ENCODE measurements at places on chromosomes 5 and 9. TPM values are rescaled to one million over a fixed set of nuclear protein-coding genes. Genes with fewer than 3 reads are reported as not detected.

The SHOC1 gene
- not detected for total RNA-seq

The ITK gene
- 200 TPM for total RNA-seq

The LCN1 gene
- total RNA-seq: not detected

- H3K4me1 ChIP-seq: no peaks in the 10 kb centered on the region
- no peak for DNase-seq
- H3K36me3 ChIP-seq: no peaks in the 10 kb centered on the region
- H3K27me3 ChIP-seq: no peaks in the 10 kb centered on the region
Observed at GRCh38 chr5:27568811-27569210, 530.4 kb upstream of the CDH9 start.

- peak; percentile 28 for DNase-seq
- no peak overlapping the region for H3K4me3 ChIP-seq
- peaks cover 25% of the 10 kb centered on the region for H3K36me3 ChIP-seq
Observed at GRCh38 chr5:179866241-179867078, 7.8 kb upstream of the MRNIP start.

GRCh38 chr5:40999142-40999541 lies 72.0 kb downstream of the MROH2B start:
- H3K36me3 ChIP-seq: no peaks in the 10 kb centered on the region
- DNase-seq: no peak
- peaks cover 3% of the 10 kb centered on the region for H3K27me3 ChIP-seq
- no peak overlapping the region for H3K4me3 ChIP-seq
- no peaks in the 10 kb centered on the region for H3K4me1 ChIP-seq

DNA sequence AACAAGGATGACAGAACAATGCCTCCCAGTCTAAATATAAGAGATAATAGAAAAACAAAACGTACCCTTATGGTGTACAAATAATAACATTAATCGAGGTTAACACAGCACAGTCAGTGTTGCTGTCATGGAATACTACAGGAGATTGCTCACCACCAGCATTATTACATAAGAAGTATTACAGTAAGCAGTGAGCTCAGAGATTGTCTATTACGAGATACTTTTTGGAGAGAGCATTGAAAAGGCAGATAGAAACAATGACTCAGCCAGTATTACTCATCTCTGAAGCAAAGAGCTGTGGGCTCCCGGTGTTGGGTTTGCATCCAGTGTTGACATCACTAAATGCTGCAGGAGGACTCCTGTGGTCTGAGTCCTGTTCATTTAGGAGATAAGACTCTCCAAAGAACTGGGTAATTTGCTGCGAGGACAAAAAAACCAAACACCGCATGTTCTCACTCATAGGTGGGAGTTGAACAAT lies 191.9 kb upstream of the SEMA6A start:
- no peak for DNase-seq
- no peaks in the 10 kb centered on the region for H3K27me3 ChIP-seq
- H3K4me1 ChIP-seq: no peaks in the 10 kb centered on the region
- no peak overlapping the region for H3K27ac ChIP-seq

The NR2F1 gene
- not detected for total RNA-seq

The CCDC107 gene
- total RNA-seq: 8.2 TPM

DNA sequence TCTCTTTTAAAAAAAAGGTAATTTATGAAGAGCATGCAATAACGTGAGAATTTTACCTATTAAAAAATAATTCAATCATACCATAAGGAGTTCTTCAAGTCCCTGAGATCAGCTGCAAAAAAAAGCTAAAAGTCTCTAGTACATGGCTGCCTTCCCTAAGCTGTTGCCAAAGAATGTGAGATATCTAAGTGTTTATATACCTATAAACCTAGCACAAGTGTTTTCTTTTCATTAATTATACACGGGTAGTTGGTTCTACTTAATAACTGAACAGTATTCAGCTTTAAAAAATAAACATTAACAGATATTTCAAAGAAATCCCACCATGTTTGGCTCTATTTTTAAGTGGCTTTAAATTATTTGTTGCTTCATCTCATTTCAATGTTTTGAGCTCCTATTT lies 25.9 kb downstream of the FNBP1 start:
- peaks cover 68% of the 10 kb centered on the region for H3K4me1 ChIP-seq
- H3K27me3 ChIP-seq: no peaks in the 10 kb centered on the region
- peaks cover 62% of the 10 kb centered on the region for H3K36me3 ChIP-seq
- H3K27ac ChIP-seq: peak overlapping the region; percentile 96
- peak overlapping the region; percentile 37 for H3K4me3 ChIP-seq

The CCNO gene
- total RNA-seq: 0.14 TPM

GRCh38 chr9:101229606-101230005 lies 155.2 kb downstream of the BAAT start:
- no peak overlapping the region for H3K4me3 ChIP-seq
- H3K36me3 ChIP-seq: no peaks in the 10 kb centered on the region
- H3K27me3 ChIP-seq: peaks cover 4% of the 10 kb centered on the region
- peaks cover 2% of the 10 kb centered on the region for H3K4me1 ChIP-seq
- H3K27ac ChIP-seq: no peak overlapping the region

GRCh38 chr9:36125062-36125855 lies 11.3 kb upstream of the GLIPR2 start:
- no peaks in the 10 kb centered on the region for H3K27me3 ChIP-seq
- DNase-seq: no peak
- peaks cover 24% of the 10 kb centered on the region for H3K4me1 ChIP-seq
- H3K36me3 ChIP-seq: no peaks in the 10 kb centered on the region

DNA sequence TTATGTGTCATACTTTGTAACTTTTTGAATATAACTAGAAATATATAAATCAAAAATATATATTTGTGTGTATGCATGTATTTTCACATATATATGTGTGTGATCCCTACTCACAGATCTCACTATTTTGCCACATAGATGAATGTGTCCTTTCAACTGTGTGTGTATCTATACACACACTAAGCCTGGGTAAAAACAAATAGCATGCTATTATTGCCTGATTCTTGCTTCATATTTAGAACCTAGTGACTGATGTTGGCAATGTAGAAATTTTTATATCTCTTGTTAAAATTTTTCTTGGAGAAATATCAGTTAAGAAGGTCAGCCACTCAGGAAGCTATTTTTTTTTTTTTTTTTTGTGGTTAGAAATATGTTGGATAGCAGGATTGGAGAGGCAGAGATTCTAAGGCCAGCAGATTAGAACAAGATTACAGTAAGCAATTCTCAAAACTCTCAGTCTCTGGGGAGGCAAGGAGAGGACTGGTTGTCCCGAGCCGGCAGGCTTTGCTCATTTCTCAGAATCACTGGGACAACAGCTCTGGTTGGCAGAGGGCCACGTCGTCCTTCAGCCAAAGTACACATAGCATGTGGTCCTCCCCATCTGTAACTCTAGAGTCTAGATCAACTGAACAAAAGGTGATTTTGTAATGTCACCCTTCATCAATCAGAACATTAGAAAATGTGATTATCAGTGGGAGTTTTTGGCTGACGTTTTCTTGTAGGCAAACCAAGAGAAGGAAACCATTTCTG lies 19.7 kb downstream of the C6 start:
- DNase-seq: no peak
- no peaks in the 10 kb centered on the region for H3K36me3 ChIP-seq
- H3K27me3 ChIP-seq: no peaks in the 10 kb centered on the region
- no peaks in the 10 kb centered on the region for H3K4me1 ChIP-seq

The MAST4 gene
- total RNA-seq: 9.8 TPM

GRCh38 chr9:84125046-84125445 lies 144.4 kb downstream of the RMI1 start:
- H3K27ac ChIP-seq: no peak overlapping the region
- no peaks in the 10 kb centered on the region for H3K36me3 ChIP-seq
- no peak for DNase-seq
- no peaks in the 10 kb centered on the region for H3K4me1 ChIP-seq
- H3K27me3 ChIP-seq: peaks cover 8% of the 10 kb centered on the region

- H3K27ac ChIP-seq: no peak overlapping the region
- no peaks in the 10 kb centered on the region for H3K36me3 ChIP-seq
- DNase-seq: no peak
- peaks cover 12% of the 10 kb centered on the region for H3K27me3 ChIP-seq
Observed at GRCh38 chr5:174559141-174559540, 165.2 kb upstream of the MSX2 start.

GRCh38 chr5:43338862-43339261 lies 25.6 kb upstream of the HMGCS1 start:
- H3K4me3 ChIP-seq: no peak overlapping the region
- H3K36me3 ChIP-seq: peaks cover 19% of the 10 kb centered on the region
- peaks cover 6% of the 10 kb centered on the region for H3K27me3 ChIP-seq
- H3K4me1 ChIP-seq: peaks cover 5% of the 10 kb centered on the region
- no peak overlapping the region for H3K27ac ChIP-seq

GRCh38 chr5:125725691-125726090 lies 697.5 kb upstream of the GRAMD2B start:
- no peak overlapping the region for H3K27ac ChIP-seq
- no peaks in the 10 kb centered on the region for H3K4me1 ChIP-seq
- no peak for DNase-seq
- no peaks in the 10 kb centered on the region for H3K36me3 ChIP-seq
- H3K4me3 ChIP-seq: no peak overlapping the region
- no peaks in the 10 kb centered on the region for H3K27me3 ChIP-seq

DNA sequence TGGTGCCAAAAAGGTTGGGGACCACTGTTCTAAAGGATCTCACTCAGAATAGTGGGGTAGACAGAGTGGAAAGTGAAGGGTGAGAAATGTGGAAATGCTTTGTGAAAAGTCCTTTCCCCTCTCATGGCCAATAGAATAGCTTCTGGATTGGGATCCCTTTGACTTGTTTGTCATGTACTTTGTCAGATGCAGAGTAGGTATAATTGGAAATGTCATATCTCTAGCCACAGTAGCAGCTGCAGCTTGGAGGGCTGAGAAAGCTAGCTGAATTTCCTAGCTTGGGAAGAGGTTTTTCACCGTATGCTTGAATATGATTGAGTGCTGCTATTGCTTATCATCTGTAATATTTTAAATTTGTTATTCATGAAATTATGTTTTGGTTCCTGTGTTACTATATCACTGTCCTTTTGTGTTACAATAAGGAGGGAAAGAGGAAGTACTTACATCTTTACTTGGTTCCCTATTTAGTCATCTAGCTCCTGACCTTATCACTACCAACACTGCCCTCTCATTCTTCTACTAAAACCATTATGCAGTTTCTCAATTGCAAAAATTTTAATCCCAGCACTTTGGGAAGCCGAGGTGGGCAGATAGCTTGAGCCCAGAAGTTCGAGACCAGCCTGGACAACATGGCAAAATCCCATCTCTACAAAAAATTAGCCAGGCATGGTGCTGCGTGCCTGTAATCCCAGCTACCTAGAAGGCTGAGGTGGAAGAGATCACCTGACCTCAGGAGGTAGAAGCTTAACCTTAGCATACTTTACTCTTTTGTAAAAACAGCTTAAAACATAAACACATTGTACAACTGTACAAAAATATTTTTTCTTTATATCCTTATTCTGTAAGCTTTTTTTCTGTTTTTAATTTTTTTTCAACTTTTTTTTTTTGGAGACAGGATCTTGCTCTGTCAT lies 12.4 kb downstream of the SLC30A5 start:
- H3K4me3 ChIP-seq: no peak overlapping the region
- peaks cover 2% of the 10 kb centered on the region for H3K4me1 ChIP-seq
- no peak overlapping the region for H3K27ac ChIP-seq

The SLC6A18 gene
- total RNA-seq: not detected

The ZNF622 gene
- total RNA-seq: 48.2 TPM

The OR1L4 gene
- not detected for total RNA-seq

The SLC27A6 gene
- not detected for total RNA-seq

The LIX1 gene
- total RNA-seq: not detected

DNA sequence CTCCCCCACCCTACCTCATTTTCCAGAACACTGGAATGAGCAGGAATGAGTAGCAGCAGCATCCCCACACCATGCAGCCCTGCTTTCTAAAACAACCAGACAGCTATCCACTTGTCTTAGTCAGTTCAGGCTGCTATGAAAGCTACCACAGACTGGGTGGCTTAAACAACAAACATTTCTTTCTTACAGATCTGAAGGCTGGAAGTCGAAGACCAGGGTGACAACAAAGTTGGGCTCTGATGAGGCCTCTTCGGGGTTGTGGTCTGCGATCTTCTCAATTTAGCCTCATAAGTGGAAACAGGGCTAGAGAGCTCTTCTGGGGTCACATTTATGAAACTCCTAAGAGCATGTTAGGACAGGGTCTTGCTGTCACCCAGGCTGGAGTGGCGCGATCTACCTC lies 38.9 kb downstream of the LPAR1 start:
- DNase-seq: no peak
- no peak overlapping the region for H3K27ac ChIP-seq
- peaks cover 1% of the 10 kb centered on the region for H3K36me3 ChIP-seq
- peaks cover 7% of the 10 kb centered on the region for H3K27me3 ChIP-seq
- H3K4me1 ChIP-seq: no peaks in the 10 kb centered on the region

The CXCL14 gene
- not detected for total RNA-seq

The BTNL3 gene
- total RNA-seq: not detected

The GZMA gene
- 0.66 TPM for total RNA-seq

The NTRK2 gene
- 0.02 TPM for total RNA-seq

GRCh38 chr9:91376239-91376638 lies 14.5 kb upstream of the AUH start:
- H3K4me3 ChIP-seq: no peak overlapping the region
- H3K36me3 ChIP-seq: peaks cover 6% of the 10 kb centered on the region
- no peaks in the 10 kb centered on the region for H3K4me1 ChIP-seq
- H3K27me3 ChIP-seq: peaks cover 24% of the 10 kb centered on the region

GRCh38 chr9:8188723-8189407 lies 389.3 kb upstream of the DMAC1 start:
- H3K4me1 ChIP-seq: peaks cover 3% of the 10 kb centered on the region
- H3K36me3 ChIP-seq: no peaks in the 10 kb centered on the region
- H3K27me3 ChIP-seq: peaks cover 5% of the 10 kb centered on the region
- peak; percentile 16 for DNase-seq

DNA sequence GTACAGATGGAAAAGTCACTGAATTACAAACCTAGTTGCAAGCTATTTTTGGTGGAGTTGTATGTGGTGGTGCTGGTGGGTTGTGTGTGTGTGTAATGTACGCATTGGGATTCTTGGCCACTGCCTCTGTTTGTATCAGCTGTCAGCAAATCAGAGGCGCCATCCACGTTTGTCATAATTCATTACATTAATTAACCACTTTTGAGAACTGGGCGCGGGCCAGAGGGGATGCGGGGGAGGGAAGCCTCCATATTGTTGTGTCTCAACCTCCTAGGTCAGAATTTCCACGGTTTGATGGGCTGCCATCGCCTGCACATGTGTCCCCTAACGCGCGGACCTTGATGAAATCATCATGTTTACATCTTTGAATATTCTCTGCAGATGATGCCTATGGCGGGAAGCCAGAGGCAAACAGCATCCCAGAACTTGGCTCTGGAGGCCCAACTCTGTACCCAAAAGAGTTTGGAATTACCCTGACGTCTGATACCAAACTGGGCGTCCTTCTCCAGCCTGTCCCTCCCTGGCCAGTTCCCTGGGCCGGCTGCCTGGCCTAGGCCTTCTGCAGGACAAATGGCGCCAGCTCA lies 54.9 kb downstream of the FGF18 start:
- H3K4me1 ChIP-seq: peaks cover 5% of the 10 kb centered on the region
- no peak overlapping the region for H3K4me3 ChIP-seq
- no peaks in the 10 kb centered on the region for H3K27me3 ChIP-seq
